ENCODE measurements at places on chromosomes 1 and 21.
A peak's percentile ranks its signal among the peaks of the same experiment; 100 is the strongest.

DNA sequence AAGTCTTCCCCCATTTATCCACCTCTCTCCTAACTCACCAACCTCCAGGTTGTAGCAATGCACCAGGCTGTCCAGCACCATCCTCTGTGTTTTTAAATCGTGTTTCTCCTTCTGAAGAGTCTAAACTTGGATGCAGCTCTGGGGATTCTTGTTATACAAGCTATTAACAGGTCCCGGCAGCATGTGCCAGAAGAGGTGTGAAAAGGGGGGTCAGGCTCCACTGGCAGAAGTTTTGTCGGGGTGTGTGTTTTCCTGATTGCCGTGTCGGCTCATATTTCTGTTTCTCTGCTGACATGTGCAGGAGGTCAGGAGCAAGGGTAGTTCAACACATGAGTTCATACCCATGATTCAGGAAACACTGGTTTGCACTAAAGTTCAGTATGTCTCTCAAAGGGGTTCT lies 658.6 kb upstream of the CAMK1G start:
- DNase-seq: no peak

DNA sequence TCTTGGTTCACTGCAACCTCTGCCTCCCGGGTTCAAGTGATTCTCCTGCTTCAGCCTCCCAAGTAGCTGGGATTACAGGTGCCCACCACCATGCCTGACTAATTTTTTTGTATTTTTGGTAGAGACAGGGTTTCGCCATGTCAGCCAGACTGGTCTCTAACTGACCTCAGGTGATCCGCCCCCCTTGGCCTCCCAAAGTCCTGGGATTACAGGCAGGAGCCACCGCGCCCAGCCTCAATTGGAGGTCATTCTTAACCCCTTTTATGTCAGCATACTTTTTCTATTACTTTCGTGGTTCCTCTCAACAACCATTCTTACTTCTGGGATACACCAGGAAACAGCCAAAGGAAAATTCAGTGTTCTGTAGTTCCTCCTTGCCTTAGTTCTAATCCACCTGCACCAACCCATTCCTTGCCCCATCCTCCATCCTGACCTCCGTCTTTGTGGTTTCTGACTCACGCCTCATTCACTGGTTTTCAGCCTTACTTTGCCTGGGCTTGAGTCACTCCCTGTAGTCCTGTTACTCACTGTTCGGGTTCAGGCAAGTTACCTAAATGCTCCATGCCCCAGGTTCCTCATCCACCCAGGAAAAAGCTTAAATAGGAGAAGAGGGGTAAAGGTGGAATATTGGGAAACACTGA lies 12.9 kb upstream of the BCL10 start:
- peak; percentile 4 for DNase-seq

GRCh38 chr1:43450251-43450941 lies 3.3 kb downstream of the HYI start:
- DNase-seq: no peak

DNA sequence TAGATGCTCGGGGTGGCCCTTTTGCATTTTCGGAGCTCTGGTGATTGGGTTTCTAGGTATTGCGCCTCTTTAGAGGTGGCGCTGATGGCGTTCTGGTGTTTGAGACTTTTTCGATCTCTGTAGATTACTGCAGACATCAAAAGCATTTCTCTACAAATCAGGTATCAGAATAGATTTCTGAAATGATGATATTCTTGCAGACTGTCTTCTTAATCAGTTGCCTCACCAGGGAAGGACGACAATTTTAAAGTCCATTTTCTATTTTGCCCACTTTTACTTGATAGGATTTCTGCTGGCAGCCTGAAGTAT lies 65.2 kb upstream of the VAMP3 start:
- DNase-seq: no peak

GRCh38 chr1:39689635-39690034 lies 1.6 kb downstream of the HPCAL4 start:
- DNase-seq: no peak

- DNase-seq: no peak
Observed at GRCh38 chr1:65830306-65830705, 37.6 kb downstream of the PDE4B start.

GRCh38 chr1:5989286-5989605 lies 3.0 kb downstream of the NPHP4 start:
- DNase-seq: no peak

- no peak for DNase-seq
Observed at GRCh38 chr1:222546548-222547259, 1.2 kb downstream of the HHIPL2 start.

GRCh38 chr21:37552496-37553029 lies 186.0 kb downstream of the DYRK1A start:
- DNase-seq: no peak

DNA sequence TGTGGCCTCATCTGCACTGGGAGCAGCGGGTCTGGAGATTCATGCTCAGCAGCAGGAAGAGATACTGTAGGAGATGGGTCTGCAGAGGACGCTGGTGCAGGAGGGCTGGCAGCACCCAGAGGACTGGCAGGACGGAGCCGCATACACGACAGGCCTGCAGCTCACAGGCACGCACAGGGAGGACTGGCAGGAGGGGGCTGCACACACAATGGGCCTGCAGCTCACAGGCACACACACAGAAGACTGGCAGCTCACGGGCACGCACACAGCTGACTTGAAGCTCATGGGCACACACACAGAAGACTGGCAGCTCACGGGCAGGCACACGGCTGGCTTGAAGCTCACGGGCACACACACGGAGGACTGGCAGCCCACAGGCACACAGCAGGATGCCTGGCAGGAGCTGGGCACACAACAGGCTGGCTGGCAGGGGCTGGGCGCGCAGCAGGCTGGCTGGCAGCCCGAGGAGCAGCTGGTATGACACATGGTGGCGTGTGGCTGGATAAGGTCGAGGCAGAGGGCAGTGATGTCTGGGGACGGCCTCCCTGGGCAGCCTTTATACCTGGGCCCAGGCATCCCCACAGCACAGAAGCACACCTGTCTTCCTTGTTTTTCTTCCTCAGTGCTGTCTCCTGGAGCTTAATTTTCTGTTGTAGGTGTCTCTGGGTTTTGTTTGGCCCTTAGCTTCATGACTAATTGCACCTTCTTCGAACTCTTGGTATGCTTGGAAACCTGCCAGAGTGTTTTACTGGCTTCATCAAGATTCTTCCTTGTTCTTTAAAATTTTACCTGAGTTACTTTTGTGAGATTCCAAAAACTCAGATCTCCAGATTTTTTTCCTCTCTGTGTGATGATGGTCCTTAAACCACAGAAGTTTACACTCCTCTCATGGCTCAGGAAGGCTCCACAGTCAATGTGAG lies at the start of gene KRTAP12-2:
TSS of gene KRTAP12-2 (minus strand) at position 527 of the 920 bp plus-strand sequence. CDS start at position 486, 41 bp downstream.
- no peak for DNase-seq

Measured in GDM1 (cell line).